SK-MEL-5 (cell line): ENCODE measurements at places on chromosomes 1 and 21. TPM values are rescaled to one million over a fixed set of nuclear protein-coding genes. Genes with fewer than 3 reads are reported as not detected.
A peak's percentile ranks its signal among the peaks of the same experiment; 100 is the strongest.

- peak; percentile 68 for DNase-seq
Observed at GRCh38 chr1:32350785-32351398, 11.4 kb downstream of the FAM229A start.

GRCh38 chr21:46551636-46552241, 53.1 kb downstream of the S100B start:
- no peak for DNase-seq

- no peak for DNase-seq
Observed at GRCh38 chr1:11046625-11047365, at the start of gene MASP2. MASP2 (minus strand) TSS chr1:11047239; CDS start chr1:11047207, 32 bp downstream.

The GPR37L1 gene
- total RNA-seq = not detected in 2 replicates

DNA sequence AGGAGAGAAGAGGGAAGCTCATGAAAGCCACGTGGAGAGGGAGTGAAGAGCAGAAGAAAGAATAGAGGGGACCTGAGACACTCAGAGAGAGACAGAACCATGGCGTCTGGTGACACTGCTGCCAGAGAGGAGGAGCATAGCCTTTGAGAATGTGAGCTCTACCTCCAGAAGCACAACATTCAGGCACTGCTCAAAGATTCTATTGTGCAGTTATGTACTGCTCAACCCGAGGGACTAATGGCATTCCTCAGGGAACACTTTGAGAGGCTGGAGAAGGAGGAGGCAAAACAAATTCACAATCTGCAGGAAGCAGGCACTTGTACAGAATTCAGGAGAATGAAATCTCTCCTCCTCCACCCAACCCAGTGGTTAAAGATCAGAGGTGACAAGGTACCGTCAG, 45.1 kb downstream of the BTBD8 start:
- DNase-seq = peak; percentile 71

The SLC44A3 gene
- 15.0 and 17.7 TPM in 2 replicates for total RNA-seq

DNA sequence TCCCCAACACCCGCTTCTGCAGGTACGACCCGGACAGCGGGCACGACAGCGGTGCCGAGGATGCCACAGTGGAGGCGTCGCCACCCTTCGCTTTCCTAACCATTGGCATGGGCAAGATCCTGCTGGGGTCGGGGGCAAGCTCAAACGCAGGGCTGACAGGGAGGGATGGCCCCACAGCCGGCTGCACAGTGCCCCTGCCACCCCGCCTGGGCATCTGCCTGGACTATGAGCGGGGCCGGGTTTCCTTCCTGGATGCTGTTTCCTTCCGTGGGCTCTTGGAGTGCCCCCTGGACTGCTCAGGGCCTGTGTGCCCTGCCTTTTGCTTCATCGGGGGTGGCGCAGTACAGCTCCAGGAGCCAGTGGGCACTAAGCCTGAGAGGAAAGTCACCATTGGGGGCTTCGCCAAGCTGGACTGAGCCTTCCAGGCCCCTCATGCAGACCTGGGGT, 10.1 kb downstream of the TRIM46 start:
- DNase-seq = no peak

DNA sequence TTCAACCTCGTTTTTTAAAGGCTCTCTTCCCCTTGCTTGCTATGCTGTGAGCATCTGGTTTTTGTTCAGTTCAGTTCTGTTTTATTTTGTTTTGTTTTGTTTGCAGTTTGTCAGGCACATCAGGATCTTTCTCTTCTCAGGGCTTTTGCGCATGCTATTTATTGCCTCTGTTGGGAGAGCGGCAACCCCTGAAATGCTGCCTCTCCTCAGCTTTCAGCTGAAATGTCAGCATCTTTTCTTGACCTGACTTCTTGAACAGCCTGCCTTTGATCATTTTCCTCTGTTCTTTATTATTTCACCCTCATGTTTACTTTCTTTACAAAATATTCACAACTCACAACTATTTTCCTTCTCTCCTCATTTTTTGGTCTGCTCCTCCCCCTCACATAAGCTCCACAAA, 50.4 kb upstream of the RC3H1 start:
- DNase-seq = no peak

The IVL gene
- total RNA-seq = not detected in 2 replicates

The TRIM58 gene
- total RNA-seq = 0.13 and 0.16 TPM in 2 replicates

- peak; percentile 43 for DNase-seq
Observed at GRCh38 chr21:45363921-45364467, 41.0 kb upstream of the COL18A1 start.

GRCh38 chr1:8438489-8438888, 120.6 kb downstream of the SLC45A1 start:
- no peak for DNase-seq

The ATXN7L2 gene
- total RNA-seq = 0.88 and 1.4 TPM in 2 replicates
